ENCODE measurements at places on chromosomes 1 and 21.

- DNase-seq = no peak
Observed at GRCh38 chr1:226518375-226518774, 30.2 kb upstream of the STUM start.

GRCh38 chr1:68183895-68184294 lies 48.4 kb downstream of the WLS start:
- no peak for DNase-seq

- no peak for DNase-seq
Observed at GRCh38 chr1:79760531-79760930, 754.0 kb upstream of the ADGRL4 start.

DNA sequence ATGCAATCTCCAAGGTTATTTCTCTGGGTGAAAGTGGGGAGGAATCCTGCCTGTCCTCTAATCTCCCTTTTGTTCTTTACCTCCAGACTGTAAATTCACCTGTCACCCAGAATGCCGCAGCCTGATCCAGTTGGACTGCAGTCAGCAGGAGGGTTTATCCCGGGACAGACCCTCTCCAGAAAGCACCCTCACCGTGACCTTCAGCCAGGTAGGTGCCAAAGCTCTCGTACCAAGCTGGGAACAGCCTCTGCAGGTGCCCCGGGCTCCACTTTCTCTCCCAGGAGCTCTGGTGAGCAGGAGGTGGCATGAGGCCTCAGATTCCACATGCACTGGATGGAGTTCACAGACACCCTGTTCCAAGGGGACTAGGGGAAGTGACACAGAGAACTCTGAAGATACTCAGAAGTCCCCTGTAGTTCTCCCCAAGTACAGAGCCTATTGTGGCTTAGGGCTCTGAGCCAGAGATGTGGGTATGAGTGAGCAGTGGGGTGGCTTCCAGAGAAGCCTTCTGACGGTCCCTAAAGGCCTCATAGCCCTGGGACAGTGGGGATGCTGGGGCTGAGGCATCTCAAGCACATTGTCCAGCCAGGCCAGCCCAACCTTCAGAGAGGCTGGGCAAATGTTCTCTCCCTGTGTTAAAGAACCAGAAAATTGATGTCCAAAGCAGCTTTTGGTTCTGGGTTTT lies 30.9 kb downstream of the RASSF5 start:
- no peak for DNase-seq

DNA sequence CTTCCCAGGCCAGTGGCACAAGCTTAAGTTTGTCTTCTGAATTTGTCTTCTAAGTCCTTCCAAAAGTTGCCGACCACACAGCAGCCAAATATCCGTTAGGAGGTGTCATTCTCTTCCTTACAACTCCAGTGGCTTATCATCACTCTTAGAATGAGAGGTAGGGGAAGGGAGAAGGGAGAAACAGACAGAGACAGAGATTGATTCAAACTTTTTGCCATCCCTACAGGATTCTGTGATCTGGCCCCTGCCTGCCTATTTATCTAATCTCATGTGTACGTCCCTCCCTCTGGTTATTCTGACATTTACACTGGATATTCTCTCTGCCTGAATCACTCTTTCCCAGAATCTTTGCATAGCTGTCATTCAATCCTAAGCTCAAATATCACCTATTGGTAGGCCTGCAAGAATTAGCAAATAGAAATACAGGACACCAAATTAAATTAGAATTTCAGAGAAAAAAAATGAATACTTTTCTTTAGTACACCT lies 488 bp upstream of the GNL2 start:
- no peak for DNase-seq

- no peak for DNase-seq
Observed at GRCh38 chr1:48790397-48790796, 13.7 kb upstream of the BEND5 start.

GRCh38 chr1:174324939-174325338 lies 122.8 kb upstream of the GPR52 start:
- DNase-seq = no peak

DNA sequence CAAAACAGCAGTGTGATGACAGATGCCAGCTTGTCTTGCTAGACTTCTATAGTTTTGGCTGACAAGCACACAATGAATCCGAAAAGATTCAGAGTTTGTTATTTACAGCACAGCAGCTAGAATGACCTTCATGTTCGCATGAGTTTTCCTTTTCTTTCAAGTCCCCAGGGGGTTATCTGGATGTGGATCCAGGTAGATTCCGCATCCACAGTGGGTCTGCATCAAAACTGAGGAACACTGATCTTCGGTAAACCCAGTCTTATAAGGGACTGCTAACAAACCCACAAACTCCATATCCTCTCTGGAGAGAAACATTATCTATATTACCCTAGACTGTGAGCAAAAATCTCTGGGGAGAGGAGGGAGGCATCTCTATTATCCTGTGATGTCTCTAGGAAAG lies 69.0 kb upstream of the DEPDC1 start:
- DNase-seq = no peak

DNA sequence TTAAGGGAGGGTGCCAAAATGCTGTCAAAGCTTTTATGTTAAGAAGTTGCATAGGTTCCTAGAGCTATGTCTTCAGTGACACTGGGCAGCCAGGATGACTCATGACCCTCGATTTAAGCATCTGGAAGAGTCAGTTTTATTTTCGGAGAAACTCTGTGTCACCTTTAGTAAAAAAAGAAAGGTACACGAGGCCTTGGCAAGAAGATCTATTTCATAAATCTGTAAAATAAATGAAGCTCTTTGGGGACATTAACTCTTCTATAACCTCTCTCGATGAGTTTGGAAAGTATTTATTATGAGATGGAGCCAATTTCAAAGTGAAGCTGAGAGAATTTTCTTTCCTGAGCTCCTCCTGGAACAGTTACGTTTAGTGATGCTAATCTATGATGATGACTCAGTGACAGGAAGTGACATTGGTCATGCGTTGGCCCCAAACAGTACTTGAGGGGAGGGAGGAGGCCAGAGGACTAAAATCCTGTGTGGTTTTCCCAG lies 156.5 kb downstream of the HLX start:
- no peak for DNase-seq

- no peak for DNase-seq
Observed at GRCh38 chr1:40795811-40796586, 12.4 kb downstream of the KCNQ4 start.

DNA sequence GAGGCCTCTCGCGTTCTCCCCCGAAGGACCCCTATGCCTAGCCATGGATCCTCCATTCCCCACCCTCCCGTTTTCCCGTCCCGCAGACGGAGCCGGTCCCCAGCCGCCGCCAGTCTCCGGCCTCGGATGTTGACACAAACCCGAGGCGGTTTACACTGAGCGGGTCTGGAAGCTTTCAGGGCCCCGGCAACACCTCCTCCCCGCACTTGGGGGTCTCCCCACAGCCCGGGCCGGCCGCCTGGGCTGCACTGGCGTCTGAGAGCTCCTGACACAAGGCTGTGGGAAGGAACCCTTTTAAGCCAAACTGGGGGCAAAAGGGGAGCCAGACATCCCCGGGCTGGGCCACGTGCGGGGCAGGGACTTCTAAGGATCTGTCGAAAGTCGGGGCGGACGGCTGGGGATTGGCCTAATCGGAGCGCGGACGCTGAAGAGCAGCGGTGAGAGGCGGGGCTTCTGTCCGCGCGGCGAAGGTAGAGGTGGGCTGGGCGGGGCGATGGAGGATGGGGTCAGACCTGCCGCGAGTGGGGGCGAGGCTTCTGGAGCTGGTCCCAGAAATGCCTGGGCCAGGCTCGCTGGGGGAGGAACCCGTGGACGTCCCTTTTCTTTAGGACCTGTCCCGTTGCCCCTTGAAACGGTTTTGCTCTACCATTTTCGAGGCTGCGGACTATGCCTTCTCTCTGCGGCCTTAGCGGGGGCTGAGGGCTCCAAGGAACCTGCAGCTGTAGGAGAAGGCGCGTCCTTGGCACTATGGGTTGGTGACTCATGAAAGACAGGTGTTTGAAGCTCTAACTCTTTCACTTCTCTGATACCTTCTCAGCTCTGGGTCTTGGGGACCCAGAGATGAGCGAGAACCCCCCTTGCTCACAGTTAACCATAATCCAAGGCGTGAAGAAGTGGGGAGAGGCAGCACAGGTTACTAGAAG lies 1.2 kb upstream of the HPCAL4 start:
- DNase-seq = no peak

Measured in NCI-H2029 treated with DMSO at 0.1 percent for 48 hours (cell line).